Activated T-helper 2 cell treated with anti-CD3 and anti-CD28 coated beads, Interferon-gamma antibody, Interleukin-2, Interleukin-4, amounts not matched to agents 10 μg/mL and 5 μg/mL and 100 μg/mL, durations not matched to agents 14 hours and 24 hours and 36 hours (primary cell): ENCODE measurements at places on chromosomes 12 and 14.

- no peak overlapping the region for H3K4me3 ChIP-seq
- H3K4me1 ChIP-seq: no peaks in the 10 kb centered on the region
- no peak for DNase-seq
- peaks cover 3% of the 10 kb centered on the region for H3K27me3 ChIP-seq
Measured at GRCh38 chr14:90499908-90500664, 103.3 kb downstream of the CALM1 start.

GRCh38 chr12:92063641-92064040, 82.0 kb downstream of the BTG1 start:
- H3K27me3 ChIP-seq: no peaks in the 10 kb centered on the region
- H3K27ac ChIP-seq: no peak overlapping the region
- no peak overlapping the region for H3K4me3 ChIP-seq
- peaks cover 20% of the 10 kb centered on the region for H3K36me3 ChIP-seq
- no peak for DNase-seq
- peaks cover 58% of the 10 kb centered on the region for H3K4me1 ChIP-seq

DNA sequence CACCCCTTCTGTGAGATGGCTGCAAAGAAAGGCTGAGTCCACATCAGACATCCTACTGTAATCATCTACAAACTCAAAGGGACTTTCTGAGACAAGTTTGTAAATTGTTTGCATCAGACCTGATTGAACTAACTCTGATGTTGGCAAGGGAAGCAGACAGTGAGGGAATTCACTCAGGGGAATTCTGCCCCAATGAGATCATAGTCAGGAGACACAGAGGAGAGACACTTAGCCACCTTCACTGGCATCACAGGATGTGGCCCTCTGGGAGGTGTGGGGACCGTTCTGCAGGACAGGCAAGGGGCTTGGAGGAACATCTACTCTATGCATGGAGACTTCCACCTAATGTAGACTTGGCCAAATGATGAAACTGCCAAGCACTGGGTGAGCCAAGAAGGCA, 70.7 kb upstream of the DDX11 start:
- DNase-seq: no peak
- no peaks in the 10 kb centered on the region for H3K4me1 ChIP-seq
- no peak overlapping the region for H3K4me3 ChIP-seq
- H3K27me3 ChIP-seq: no peaks in the 10 kb centered on the region
- no peaks in the 10 kb centered on the region for H3K36me3 ChIP-seq

DNA sequence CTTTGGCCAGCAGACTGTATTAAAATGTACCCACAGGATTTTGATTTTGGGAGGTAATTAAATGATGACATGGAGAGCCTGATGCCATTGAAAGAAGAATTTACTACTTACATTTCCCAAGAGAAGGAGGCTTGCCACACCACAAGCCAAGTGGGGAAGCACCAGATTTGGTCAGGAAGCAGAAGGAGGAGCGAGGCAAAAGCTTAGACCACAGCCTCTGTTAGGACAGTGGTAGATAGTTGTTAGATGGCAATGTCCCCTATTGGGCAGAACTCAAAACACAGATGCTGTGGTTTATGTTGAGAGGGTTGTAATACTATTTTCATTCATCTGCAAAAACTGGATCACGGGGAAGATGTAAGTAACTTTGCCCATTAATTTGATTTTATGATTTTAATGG, 709.4 kb downstream of the VRK1 start:
- no peak for DNase-seq
- H3K4me1 ChIP-seq: peaks cover 5% of the 10 kb centered on the region
- peaks cover 22% of the 10 kb centered on the region for H3K36me3 ChIP-seq

- H3K27ac ChIP-seq: no peak overlapping the region
- no peaks in the 10 kb centered on the region for H3K36me3 ChIP-seq
- no peaks in the 10 kb centered on the region for H3K4me1 ChIP-seq
- no peaks in the 10 kb centered on the region for H3K27me3 ChIP-seq
- DNase-seq: no peak
- no peak overlapping the region for H3K4me3 ChIP-seq
Measured at GRCh38 chr14:43360239-43360638, 1146.8 kb downstream of the FSCB start.

GRCh38 chr14:75794615-75795038, 133.6 kb downstream of the TTLL5 start:
- H3K27me3 ChIP-seq: no peaks in the 10 kb centered on the region
- DNase-seq: no peak
- peaks cover 47% of the 10 kb centered on the region for H3K36me3 ChIP-seq
- H3K27ac ChIP-seq: no peak overlapping the region
- H3K4me3 ChIP-seq: no peak overlapping the region
